ENCODE measurements at places on chromosomes 7 and 10. TPM values are rescaled to one million over a fixed set of nuclear protein-coding genes. Genes with fewer than 3 reads are reported as not detected.

Gene CCDC136
- 33.2 TPM for polyA plus RNA-seq

Gene PTN
- polyA plus RNA-seq, result 169 TPM

Gene TEX36
- not detected for polyA plus RNA-seq

Gene OR6B1
- not detected for polyA plus RNA-seq

Gene ANKRD1
- not detected for polyA plus RNA-seq

DNA sequence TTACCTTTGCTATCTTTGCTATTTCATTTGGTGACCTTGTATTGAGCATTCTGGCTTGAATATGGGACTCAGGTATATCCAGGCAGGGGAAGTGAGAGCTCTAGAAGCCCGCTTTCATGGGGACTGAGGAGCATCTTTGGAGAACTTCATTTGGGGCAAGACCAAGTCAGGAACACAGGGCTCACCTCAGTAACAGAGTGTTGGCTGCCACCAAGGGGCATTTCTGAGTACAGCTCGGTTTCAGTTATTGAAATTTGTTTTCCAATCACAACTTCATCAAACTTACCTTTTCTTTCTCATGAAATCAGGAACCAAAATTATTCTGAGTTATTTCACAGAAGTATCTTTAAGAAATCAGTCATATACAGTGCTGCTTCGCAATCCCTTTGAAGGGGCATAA is 337.2 kb downstream of the C7orf25 start:
- DNase-seq, result no peak

GRCh38 chr7:8129318-8129659 is 132.7 kb downstream of the ICA1 start:
- no peak for DNase-seq
